ENCODE measurements at places on chromosomes 3 and 15.

GRCh38 chr15:98501192-98501591 lies 147.1 kb upstream of the IGF1R start:
- DNase-seq: no peak

DNA sequence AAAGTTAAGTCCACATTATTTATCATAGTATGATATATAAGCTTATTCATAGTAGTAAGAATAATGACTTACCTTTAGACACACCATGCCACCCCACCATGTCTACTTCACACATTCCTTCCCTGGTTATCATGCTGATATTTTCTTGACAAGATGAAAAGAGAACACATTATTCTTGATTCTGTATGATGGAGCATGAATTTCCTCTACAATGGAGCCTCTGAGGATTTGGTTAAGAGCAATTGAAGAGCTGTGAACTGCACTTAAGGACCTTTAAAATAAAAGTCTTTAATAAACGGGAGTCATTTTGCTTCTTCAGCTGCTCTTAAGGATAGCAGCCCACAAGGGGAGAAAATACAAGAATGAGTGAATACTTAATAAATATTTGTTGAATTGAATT lies 226.7 kb downstream of the CADM2 start:
- DNase-seq: no peak

GRCh38 chr3:171101982-171102641 lies 75.6 kb upstream of the SLC2A2 start:
- DNase-seq: no peak

DNA sequence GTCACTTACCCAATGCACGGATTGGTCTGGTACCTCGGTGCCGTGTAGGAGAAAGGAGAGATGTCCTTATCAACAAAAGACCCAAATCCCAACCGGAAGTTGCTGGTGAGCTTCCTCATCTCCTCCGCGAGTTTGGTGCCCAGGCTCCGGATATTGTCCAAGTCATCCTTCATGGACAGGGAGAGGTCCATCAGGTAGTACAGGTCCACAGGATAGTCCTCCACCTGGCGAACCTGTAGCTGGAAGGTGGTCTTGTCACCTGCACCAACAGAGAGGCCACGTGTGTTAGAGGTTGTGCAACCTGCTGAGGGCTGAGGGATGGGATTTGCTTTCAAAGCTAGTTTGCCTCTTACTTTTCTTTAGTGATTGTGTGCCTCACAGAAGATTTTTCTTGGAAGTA lies 38.9 kb downstream of the ITGB5 start:
- DNase-seq: no peak

- DNase-seq: no peak
Measured at GRCh38 chr3:20574746-20575145, 388.7 kb upstream of the SGO1 start.

DNA sequence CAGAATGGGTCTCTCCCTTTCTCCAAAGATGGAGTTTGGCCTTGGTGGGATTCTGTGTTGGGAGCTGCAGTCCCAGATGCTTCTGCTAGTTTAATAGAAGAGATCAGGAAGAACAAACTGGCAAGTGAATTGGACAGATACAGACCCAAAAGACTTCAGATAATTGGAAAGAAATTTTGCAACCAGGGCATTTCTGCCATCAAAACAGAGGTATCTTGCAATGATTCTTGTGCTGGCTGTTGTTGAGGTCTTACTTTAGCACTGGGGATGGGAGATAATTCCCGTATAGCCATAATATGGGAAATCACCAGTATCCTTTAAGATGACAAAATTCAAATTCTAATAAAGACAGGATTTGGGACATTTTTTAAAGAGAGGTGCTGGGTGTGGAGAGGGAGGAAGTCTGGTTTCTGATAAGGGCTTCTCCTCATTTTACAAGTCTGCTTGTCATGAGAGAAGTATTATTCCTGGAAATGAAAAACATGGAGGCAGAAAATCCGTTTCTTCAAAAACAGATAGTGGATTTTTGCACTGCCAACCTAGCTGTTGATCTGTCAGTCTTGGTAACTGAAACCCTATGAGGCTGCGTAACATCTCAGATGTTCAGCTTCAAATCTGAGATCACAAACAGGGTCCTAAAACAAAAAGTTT lies 40.1 kb downstream of the FNDC3B start:
- no peak for DNase-seq

GRCh38 chr3:31439890-31440750 lies 92.6 kb upstream of the STT3B start:
- no peak for DNase-seq

DNA sequence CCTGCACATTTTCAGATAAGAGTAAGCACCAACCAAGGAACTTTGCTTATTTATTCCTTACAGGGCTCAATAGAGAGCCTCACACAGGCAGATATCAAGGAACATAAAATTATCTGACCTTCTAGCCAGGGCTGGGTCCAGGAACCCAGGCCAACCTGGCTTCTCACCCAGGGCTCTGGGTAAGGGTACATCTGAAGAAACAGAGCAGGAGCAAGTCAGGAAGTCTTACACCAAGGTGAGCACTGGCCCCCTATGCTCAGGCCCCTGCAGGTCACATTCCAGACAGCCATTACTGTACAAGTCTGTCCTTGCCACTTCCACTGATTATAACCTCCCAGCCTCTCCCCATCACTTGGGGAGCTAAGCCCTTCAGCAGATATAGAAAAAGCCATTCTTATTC lies 19.1 kb downstream of the TF start:
- no peak for DNase-seq

DNA sequence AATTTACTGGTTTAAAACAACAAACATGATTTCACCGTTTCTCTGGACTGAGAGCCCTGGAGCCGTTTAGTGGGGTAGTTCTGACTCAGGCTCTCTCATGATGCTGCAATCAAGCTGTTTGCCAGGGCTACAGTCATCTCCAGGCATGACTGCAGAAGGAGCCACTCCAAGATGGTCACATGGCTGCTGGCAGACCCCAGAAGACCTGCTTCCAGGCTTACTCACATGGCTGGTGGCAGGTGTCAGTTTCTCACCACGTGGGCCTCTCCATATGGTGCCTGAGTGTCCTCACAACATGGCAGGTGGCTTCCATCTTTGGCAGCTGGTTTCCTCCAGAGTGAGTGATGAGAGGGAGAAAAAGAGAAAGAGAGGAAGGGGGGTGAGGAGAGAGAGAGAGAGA lies 378.3 kb upstream of the RGMA start:
- DNase-seq: no peak
